ENCODE measurements at places on chromosomes 2 and 18. TPM values are rescaled to one million over a fixed set of nuclear protein-coding genes. Genes with fewer than 3 reads are reported as not detected.

GRCh38 chr2:7709907-7710306 is 792.7 kb downstream of the RNF144A start:
- DNase-seq = no peak

DNA sequence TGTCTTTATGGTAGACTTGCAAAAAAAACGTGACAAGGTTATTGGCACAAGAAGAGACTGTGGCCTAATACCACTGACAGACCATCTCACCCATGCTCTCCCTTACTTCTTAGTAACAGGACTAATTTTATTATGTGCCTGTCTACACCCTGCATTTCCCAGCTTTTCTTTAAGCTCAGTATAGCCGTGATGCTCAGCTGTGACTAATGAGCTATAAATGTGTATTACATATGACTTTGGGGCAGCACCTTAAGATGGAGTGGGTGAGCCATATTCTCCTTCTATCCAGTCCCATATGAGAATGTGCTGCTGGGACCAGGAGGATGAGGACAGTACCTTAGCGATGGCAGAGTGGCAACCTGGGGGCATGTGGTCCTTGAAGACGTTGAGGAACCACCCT is 293.5 kb downstream of the RNF144A start:
- DNase-seq = no peak

- DNase-seq = no peak
These were observed 626.7 kb upstream of the SALL3 start for GRCh38 chr18:78352910-78353309.

APOB gene
- not detected for total RNA-seq

DNA sequence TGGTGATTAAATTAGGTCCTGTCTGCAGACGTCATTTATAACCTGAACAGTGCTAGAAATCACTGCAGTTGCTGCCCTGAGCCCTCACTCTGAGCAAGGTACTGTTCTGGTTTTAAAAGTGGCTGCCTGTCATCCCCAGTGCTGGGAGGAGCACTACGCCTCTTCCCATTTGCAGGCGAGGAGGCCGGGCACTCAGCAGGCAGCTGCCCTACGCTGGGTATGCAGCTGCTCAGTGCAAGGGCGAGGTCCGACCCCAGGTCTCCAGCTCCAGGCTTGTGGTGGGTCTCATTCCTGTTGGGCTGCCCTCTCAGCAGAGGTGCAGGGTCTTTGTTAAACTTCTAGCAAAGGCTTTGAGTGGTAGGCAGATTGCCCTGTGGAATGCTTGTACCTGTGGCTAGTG is 15.7 kb downstream of the CNDP2 start:
- DNase-seq = no peak

- no peak for DNase-seq
These were observed 13.2 kb downstream of the BIN1 start for GRCh38 chr2:127093648-127094210.

STON1 gene
- 2.9 TPM for total RNA-seq

DNA sequence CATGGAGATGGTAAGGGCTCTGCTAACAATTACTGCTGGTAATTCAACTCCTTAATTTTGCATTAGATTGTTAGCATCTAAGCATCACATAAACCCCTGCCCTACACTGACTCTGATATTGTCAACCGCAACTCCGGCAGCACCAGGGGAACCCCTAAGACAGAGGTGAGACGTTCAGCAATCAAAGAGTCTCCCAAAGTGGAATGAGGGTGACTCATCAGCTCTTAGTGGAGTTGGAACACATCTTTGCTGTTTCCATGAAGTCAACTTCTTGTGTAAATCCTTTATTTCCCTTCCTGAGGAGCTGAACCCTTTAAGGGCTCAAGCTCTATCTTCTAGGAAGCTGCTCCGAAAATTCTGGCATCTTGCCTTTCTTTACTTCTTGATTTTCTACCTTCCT is 52.1 kb downstream of the ABCG8 start:
- no peak for DNase-seq

GAREM2 gene
- 1.8 TPM for total RNA-seq

DNA sequence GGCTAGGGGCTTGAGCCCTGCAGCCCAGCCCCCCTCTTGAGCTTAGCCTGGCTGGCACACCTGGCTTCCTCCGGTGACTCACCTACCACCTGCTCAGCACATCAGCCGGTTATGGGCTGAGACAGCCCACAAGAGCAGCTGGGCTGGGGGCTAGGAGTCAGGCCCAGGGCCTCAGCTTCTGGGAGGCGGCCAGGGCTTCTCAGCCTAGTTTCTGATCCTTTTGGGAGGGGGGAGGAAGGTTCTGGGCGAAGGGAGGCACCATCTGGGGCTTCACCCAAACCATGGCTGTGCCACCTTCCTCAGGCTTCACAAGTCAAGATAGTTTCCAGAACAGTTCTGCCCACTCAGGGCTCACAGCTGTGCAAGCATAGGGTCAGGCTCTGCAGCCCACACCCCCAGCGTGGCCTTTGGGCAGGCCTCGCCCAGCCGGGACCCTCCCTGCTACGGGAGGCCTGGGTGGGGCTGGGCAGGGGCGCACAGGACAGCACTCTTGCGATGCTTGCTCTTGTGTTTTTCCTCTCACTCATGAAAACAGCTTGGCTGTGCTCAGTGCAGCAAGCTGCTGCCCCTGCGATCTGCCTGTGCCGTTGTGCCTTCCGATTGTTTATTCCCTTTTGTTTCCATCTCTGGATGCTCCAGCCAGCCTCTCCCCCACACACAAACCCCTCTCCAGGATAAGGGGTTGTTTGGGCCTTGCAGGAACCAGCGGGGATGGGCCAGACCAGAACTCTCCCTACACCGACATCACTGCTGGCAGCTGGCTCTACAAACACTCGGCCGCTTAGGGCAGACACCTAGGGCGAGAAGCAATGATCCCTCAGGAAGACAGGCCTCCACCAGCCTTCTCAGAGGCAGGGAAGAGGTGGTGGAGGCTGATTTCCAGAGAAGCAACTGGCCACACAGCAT is 26.1 kb upstream of the SEMA4C start:
- no peak for DNase-seq

TET3 gene
- total RNA-seq = 44.3 TPM

DNA sequence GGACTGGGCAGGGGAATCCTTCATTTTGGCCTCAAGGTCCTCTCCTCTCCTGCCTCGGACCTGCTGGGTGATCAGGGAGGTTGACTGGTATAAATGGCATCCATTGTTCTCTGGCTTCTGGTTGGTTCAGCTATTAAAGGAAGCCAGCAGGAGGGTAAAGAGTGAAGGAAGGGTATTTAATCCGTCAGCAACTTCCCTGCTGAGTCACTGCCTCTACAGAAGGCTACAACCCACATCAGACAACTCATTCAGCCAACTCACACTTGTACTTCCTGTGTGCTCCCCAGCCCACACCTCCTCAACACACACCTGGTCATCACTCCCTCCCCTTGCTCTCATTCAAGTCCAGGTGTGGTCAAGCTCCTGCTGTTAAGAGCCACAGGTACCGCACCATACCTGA is 68.3 kb upstream of the MRPS9 start:
- no peak for DNase-seq

PRSS56 gene
- total RNA-seq = not detected

INHA gene
- total RNA-seq = not detected

IKZF2 gene
- 49.1 TPM for total RNA-seq

GRCh38 chr18:40407909-40408308 is 1547.1 kb upstream of the PIK3C3 start:
- no peak for DNase-seq

CPLX4 gene
- not detected for total RNA-seq

CFAP210 gene
- total RNA-seq = not detected

GRCh38 chr2:62147610-62148301 is 48.2 kb upstream of the B3GNT2 start:
- DNase-seq = no peak

DNA sequence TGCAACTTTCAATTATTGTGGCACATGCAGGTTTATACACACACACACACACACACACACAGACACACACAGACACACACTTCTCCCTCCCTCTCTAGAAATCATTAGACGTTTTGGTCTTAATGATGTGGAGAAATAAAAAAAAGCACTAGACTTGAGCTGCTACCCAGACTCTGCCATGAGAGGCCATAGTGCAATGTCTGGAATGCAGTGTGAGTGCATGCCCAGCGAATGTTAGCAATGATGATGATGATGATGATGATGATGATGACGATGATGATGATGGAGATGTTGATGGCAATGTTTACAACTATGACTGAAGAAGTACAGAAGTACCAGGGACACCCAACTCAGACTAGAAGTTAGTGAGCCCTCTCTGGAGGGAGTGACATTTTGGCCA is 23.8 kb upstream of the KLHL29 start:
- DNase-seq = no peak

- peak; percentile 63 for DNase-seq
These were observed 530 bp downstream of the GALNT1 start for GRCh38 chr18:35581898-35582641.

GRCh38 chr2:182761903-182762302 is 45.8 kb downstream of the DNAJC10 start:
- no peak for DNase-seq

CNGA3 gene
- not detected for total RNA-seq

CD8A gene
- 0.76 TPM for total RNA-seq

- no peak for DNase-seq
These were observed 67.0 kb downstream of the CDH2 start for GRCh38 chr18:28109781-28110560.

SOX11 gene
- not detected for total RNA-seq

DNA sequence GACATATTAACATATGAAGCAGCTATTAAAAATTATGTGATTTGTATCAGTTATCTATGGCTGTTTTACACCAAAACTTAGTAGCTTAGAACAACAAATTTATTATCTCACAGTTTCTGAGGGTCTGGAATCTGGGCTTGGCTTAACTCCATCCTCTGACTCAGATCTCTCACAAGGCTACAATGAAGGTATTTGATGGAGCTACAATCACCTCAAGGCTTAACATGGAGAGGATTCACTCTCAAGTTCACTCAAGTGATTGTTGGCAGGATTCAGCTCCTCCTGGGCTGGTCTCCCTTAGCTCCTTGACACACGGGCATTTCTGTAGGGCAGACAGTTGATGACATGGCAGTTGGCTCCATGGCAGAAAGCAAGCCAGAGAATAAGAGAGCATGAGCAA is 133.0 kb upstream of the SLC14A2 start:
- no peak for DNase-seq

BABAM2 gene
- 70.6 TPM for total RNA-seq

- DNase-seq = no peak
These were observed 2.3 kb upstream of the ACTG2 start for GRCh38 chr2:73890301-73891092.

- DNase-seq = no peak
These were observed 48.5 kb downstream of the ZNF516 start for GRCh38 chr18:76446321-76447257.

- no peak for DNase-seq
These were observed 199.3 kb downstream of the ZNF407 start for GRCh38 chr18:74796841-74797576.

DNA sequence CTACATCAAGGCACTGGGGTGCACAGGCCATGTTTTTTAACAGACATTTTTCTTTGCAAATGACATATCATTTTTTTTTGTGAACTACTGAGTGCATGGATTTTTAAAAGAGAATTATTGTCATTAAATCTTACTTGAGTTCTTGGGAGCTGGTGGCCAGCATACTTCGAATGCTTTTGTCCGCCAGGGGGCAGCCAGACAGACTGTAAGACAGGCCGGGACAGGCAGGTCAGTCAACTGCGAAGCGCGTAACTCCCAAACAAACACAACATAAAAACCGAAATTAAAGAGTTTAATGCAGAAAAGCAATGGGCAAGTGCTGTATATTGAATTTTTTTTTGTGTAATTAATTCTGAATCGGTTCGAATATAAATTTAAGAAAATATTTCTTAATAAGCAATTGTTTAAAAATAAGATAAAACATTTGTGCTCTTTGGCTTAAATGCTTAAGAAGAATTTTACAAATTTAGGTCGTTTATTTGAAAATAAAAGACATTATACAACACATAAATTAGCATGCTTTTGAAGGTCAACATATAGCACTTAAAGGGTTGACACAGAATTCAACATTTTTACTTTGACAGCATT is 142.2 kb upstream of the PXDN start:
- DNase-seq = peak; percentile 32

- no peak for DNase-seq
These were observed 24.9 kb downstream of the CIDEA start for GRCh38 chr18:12278741-12279682.

DNA sequence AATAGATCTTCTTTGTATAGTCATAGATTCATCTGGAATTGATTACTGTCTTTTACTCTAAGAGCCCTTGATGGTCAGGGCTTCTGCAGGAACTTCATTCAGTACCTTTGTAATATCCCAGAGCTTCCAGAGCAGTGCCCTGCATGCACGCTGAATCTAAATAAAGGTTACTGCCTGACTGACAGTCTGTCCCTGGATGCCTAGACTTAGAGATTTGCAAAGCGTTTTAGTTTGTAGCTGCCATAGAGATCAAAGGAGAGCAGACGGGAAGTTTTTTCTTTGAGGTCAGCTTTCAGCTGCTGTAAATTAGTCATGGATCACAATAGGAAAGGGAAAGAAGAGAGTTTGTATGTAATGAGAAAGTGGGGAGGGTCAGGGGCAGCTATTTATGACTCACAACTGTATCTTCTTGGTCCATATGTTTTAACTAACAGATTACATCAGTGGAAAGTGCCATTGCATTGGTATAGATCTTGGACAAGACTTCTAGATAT is 45.2 kb upstream of the NYAP2 start:
- no peak for DNase-seq

- DNase-seq = no peak
These were observed 75.3 kb upstream of the STPG4 start for GRCh38 chr2:47230418-47230817.

DNA sequence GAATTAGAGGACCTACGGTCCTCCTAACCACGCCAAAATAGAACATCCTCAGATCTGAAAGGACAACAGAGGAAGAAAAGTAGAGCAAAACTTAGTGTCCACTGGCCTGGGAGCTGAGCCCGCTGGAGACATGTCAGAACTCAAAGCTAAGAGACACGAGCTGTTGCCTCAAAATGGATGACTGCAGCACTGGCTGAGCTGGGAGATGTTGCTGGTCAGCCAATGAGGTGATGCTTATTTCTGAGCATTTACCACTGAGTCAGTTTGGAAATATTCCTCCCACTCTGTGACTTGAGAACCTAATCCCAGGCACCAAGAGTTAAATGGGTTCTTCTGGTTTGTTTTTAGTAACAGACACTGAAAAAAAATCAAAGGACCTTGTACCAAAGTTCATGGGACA is 32.6 kb downstream of the FBXO15 start:
- DNase-seq = no peak

GREB1L gene
- not detected for total RNA-seq
